H54 (cell line): ENCODE measurements at places on chromosomes 5 and 9.
A peak's percentile ranks its signal among the peaks of the same experiment; 100 is the strongest.

DNA sequence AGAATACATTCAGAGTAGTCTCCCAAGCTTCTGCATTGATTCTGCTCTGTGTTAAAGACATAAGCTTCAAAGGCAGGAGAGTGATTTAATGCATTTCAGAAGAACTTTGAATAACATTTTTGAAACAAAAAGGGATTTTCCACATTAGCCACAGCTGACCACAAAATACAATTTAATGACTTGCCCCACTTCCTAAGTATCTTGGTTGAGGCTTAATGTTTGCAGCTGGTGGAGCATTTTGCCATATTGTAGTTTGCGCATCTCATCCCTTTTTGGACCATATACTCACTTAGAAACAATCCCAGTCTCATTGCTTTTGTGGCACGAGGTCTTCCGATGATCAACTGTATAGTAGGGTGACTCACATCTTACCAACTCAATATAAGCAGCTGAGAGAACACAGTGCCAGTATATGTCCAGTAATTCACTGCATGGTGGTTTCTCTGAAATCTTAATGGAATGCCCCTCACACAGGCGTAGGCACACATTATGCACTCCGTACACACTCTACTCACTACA lies 455.8 kb upstream of the PTGER4 start:
- peak; percentile 26 for DNase-seq

GRCh38 chr5:72107131-72107900 lies at the start of gene MAP1B:
Gene MAP1B (plus strand): TSS chr5:72107475. CDS start chr5:72107532, 57 bp downstream.
- peak; percentile 69 for DNase-seq

GRCh38 chr5:124922255-124922975 lies 176.0 kb upstream of the ZNF608 start:
- no peak for DNase-seq

DNA sequence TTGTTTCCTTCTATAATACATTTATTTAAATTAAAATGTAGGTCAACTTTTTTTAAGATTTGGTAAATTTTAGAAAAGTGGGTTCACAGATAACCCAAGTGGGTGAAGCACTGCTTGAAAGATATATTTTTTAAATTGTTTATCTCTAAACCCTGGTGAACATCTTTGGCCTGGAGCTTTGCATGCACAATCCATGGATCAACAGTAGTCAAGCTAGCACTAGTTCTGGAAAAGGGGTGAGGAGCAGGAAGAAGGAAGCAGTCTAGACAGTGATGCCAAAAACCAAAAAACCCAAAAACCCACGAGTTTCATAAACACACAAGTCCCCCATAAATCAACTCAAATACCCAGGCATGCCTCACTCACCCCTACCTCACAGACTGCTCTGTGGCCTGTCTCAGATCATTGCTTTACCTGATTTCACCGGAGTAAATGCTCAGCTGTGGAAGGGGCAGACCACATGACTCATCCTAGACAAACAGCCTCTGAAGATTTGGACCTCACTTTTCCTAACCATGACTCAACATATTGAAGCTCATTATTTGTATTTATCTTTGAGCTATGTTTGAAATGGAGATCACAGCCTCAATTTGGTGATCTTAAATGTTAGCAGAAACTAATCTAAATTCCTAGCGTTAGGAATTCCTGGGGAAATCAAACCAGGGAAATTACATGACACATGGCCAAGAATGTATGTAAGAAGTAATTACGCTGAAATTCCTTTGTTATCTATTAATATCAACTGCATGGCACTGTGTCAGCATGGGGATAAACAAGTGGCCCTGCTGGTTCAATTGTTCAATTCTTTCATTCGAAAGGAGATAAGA lies 149.6 kb downstream of the ZNF608 start:
- no peak for DNase-seq

- no peak for DNase-seq
Observed at GRCh38 chr9:33229359-33230114, 10.4 kb upstream of the SPINK4 start.

GRCh38 chr9:89588271-89588879 lies 16.4 kb upstream of the GADD45G start:
- DNase-seq = no peak

GRCh38 chr5:5560016-5560415 lies 137.5 kb downstream of the ICE1 start:
- no peak for DNase-seq

GRCh38 chr9:131982671-131983239 lies 96.9 kb downstream of the MED27 start:
- DNase-seq = no peak

GRCh38 chr5:151449297-151449696 lies 1.9 kb downstream of the SLC36A1 start:
- DNase-seq = no peak

DNA sequence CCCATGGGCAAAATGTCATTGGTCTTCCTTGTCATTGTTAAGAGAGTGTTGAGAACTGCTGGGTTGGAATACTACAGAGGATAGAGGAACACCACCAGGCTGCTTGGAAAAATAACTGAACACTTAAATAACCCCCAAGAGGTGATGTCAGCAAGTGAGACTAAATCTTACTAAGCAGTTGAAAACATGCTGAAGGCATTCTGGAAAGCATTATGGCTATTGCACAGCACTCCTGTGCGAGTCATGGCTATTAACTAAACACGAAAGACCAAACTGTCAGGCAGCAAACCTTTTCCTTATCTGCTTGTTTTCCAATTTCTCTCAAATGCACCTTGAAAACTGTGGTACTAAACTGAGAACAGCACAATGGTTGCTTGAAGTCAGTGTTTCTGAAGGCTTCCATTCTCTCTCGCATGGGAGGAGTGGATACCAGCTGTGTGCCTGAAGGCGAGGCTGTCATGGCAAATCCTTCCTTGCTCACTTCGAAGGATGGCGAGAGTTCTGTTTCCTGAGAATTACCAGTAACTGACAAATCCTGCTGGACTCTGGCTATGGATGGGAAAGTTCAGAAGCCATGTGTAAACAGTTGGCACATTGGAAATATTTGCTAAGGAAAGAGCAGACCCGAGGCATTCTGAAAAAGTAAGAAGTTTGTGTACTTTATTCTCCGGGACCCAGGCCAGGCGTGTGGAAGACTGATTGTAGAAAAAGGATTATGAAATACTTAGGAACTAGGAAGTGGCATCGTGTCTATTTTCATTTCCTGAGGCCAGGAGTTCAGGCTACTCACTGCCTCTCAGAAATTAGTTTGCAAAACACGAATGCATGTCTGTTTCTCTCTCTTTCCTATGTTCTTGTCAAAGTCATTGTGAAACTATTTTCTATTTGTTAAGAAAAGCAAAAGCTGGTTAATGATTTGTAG lies 182.1 kb downstream of the DMRT2 start:
- no peak for DNase-seq
